Activated CD4-positive, alpha-beta T cell treated with anti-CD3 and anti-CD28 coated beads for 48 hours (primary cell): ENCODE measurements at places on chromosomes 4 and X.

- no peak for DNase-seq
Observed at GRCh38 chr4:162699629-162700028, 467.1 kb downstream of the NAF1 start.

DNA sequence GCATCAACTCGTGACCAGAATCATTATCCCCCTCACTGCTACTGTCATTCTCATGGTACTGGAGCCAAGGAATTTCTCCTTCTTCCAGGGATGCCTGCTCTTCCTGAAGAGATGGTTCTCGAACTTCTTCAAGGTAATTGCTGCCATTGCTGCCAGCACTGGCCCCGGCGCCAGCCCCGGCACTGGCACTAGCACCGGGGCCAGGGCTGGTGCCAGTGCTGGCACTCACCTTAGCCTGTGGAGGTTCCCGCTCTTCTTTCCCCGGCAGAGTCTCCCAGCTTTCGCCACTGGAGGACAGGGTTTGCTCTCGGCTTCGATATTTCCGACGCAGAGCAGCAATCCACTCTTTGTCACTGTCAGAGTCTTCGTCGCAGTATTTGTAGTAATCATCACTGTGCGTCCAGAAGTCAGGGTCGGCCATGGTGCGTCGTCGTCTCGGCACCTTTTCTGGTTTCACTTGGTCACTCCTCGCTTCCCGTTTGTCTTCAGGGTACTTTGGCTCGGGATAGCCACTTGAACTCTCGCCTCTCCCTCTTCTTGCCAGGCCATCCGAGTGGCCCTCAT lies 3.4 kb downstream of the PJA1 start:
- DNase-seq, result no peak

DNA sequence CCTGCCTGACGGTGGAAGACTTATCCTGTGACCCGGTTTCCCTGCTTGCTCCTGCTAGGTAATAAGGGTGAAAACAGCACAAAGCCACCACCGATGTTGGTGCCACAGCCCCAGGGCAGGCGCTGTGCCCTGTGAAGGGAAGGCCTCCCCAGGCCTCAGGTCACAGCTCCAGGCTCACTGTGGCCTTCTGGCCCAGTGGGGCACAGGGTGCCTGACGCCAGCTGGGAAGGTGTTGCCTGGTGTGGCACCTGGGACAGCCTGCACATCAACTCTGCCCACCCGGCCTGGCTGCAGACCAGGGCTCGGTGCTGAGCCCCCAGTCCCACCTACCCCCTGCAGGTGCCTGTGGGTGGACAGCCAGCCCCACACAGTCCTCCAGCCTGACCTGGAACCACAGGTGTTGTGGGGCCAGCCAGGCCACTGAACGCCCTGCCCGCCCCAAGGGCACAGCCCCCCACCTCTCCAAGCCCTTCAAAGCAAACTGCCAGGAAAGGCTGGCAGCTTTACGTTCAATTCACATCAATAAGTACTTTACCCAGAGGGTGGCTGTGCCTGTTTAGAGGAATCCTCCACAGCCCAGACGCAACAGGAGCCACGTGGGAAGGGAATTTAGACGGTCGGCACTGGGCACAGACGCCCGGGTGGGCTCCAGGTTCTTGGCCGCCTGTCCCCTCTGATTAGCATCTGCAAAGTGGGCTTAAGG lies 54.3 kb downstream of the ZFYVE28 start:
- no peak for DNase-seq

DNA sequence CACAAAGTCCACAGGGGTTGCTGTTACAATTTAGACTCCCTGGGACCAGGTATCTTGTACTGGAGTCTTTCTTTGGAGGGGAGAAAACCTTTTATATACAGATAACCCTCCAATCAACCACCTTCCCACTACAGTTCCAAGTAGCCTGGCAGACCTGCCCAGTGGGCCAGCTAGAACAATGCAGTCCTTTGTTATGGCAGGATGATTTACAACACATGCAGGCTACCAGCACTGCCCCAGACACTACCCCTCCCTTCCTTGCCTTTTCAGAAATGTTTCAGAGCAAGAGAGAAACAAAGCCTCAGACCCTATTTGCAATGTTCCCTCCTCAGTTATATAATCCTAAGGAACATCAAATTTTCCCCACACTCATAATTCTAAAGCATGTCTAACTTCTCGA lies 11.1 kb downstream of the RASL11B start:
- no peak for DNase-seq

GRCh38 chr4:53007024-53007423 lies 144.9 kb downstream of the RASL11B start:
- DNase-seq, result no peak

DNA sequence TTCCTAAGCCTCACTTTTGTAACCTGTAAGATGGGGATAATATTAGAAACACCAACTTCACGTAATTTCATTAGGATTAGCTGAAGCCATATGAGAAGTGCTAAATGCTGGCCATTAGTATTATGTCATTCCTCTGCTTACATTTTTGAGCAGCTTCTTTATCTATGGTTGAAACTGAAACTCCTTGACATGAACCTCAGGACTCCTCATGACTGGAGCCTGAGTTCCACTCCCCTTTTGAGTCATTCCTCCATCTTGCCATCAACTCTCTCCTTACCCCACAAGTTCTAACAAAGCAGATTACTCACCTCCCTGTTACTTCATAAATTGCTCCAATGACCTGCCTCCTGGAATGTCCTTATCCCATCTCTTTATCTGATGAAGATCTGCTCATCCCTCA lies 123.2 kb upstream of the KCNIP4 start:
- DNase-seq, result no peak

DNA sequence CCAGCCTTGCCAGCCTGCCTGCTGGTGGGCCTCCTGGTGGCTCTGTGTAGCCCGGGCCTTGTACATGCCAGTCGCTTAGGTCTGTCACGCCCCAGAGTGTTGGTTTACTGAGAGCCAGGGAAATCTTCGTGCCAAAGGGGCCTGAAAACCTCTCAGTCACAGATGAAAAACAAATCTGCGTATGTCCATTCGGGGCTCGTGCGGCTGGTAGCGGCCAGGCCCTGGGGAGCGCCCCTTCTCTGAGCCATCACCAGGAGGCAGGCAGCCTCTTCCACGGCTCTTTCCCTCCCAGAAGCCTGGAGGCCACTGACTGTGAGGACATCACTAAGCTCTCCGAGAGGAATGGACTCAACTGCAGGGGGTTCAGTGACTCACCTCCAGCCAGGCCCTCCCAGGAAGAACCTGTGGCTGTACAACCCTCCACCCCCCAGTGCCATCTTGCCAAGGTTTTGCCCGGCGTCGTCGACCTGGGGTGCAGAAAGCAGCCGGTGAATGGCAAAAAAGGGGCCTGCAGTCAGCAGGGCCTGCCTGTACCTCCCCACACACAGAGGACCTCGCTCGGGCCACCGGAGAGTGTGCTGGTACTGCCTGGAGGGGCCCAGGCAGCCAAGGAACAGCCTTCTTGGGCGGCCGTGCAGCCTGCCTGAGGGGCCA lies 162.2 kb downstream of the BCOR start:
- no peak for DNase-seq

DNA sequence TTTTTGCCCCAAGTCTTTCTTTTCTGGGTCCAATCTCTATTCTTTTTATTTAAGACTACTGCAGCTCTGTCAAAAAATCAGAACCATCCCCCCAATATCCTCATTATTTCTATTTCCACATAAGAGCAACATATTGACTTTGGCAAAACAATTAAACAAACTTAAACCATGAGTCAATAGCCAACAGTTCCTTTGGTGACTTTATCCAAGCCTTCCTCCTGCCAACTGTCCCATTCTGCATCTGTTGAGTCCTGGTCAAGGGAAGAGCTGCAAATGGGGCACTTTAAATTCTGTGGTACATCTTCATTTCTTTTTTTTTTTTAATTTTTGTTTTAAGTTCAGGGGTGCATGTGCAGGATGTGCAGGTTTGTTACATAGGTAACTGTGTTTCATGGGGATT lies 1875.0 kb upstream of the PCDH7 start:
- DNase-seq, result no peak

GRCh38 chr4:123250843-123251242 lies 145.8 kb upstream of the SPRY1 start:
- DNase-seq, result no peak

- DNase-seq, result no peak
Observed at GRCh38 chr4:102610476-102610875, 109.3 kb downstream of the NFKB1 start.

DNA sequence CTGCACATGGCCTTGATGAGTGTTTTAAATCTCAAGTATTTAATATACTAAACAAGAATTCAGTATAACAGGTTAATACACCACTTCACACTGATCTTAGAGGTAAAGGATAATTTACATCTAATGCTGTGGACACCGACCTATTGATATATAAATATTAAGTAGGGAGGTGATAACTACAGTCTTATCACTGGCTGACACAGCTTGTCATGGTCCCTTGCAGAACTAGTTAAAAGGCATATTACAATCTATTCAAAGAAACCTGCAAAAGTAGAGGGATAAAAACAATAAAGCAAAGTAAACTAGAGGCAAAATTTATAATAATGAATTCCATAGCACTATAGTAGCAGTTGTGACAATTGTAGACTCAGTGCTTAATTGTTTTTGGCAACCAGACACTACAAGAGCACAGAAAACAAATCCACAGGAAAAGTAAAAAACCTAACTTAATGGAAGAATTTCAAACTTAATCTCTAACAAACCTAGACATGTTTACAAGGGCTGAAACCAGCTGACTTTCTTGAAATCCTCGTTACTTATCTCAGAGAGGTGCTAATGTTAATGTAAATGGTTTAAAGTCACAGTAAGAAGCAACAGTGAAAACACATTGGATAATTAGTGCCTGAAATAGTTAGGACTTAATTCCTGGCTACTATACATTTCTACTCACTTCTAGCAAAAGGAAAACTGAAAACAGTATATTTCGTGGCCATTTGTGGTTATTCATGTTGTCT lies 25.0 kb downstream of the MFAP3L start:
- no peak for DNase-seq

- DNase-seq, result no peak
Observed at GRCh38 chr4:89007338-89007939, 49.5 kb downstream of the FAM13A start.

- DNase-seq, result no peak
Observed at GRCh38 chr4:176359590-176359989, 39.8 kb downstream of the SPCS3 start.

DNA sequence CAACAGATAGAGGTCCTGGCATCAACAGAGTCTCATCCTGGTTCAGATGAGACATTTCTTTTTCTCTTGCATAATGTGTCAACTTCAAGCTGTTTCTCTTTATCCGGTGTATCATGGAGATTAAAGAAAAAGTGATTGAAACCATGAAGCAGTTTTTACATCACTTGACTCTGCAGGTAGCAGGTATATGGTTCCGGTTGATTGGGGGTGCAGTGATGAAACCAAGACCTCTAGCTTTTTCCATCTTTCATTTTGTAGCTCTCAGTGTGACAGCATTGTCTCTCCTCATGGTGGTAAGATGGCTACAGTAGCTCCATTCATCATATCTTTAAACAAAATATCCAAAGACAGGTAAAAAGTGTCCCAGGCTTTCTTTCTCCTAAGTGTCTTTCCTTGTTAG lies 2.4 kb upstream of the HOPX start:
- DNase-seq, result peak; percentile 11

DNA sequence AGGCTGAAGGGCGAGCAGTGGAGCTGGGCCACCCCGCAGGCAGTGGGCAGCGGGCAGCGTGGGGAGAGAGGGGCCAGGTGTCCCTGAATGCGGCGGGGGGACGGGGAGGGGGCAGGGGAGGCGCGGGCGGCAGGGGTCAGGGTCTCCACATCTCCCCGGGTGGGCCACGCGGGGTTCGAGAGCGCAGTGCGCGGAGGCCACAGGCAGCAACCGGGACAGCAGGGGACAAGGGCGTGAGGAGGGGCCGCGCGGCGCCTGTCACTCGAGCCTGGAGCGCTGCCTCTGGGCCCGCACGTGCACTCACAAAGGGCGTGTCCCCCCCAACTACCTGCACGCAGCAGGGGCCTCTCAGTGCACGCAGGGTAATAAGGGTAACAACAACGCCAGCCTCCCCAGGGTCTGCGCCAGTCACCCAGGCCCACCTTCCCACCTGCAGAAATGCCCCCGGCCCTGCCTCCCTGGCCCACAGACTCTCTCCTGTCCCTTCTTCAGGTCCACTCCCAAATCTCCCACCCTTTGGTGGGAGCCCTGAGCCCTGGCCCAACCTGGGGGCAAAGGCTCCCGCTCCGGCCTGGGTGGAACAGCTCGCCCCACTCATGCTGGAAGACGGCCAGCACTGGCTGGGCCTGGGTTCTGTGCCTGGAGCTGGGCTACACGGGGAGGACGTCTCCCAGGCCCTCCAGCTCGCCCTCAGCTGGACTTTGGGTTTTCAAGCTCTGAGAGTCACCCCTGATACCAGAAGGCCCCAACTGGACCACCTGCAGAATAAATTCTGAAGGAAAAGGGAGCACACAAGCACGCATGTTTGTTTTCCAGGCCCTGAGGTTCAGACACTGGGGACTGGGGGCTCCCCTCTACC lies 53.2 kb downstream of the ZFYVE28 start:
- no peak for DNase-seq

DNA sequence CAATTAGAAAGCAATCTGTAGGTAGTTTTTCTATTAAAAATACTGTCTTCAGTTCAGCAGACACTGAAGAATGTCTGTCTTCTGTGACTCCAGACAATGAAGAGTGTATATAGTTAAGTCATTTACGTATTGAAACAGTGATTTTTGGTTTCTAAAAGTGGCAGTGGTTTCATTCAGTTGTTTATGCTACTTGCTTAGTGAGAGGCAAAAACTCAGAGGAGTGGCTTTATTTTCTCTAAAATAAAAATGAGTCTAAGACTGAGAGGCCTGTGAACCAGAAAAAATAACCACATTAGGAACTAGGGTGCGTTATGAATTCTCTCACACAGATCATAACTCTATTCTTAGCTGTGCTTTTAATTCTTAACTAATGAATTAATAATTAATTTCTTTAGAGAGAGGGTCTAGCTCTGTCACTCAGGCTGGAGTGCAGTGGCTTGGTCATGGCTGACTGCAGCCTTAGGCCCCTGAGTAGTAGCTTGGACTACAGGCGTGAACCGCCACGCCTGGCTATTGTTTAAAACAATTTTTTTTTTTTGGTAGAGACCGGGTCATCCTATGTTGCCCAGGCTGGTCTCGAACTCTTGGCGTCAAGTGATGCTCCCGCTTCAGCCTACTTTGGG lies 31.4 kb downstream of the FREM3 start:
- DNase-seq, result no peak

- DNase-seq, result no peak
Observed at GRCh38 chrX:151725338-151725614, 9.3 kb upstream of the CNGA2 start.

- DNase-seq, result no peak
Observed at GRCh38 chr4:137705171-137705783, 173.0 kb upstream of the PCDH18 start.

GRCh38 chr4:132063829-132064228 lies 1085.3 kb upstream of the PCDH10 start:
- no peak for DNase-seq

- no peak for DNase-seq
Observed at GRCh38 chrX:131675596-131676194, 131.8 kb downstream of the OR13H1 start.

GRCh38 chrX:69314436-69315348 lies 149.4 kb upstream of the PJA1 start:
- no peak for DNase-seq
